H9 (cell line): ENCODE measurements at places on chromosomes 4 and X. TPM values are rescaled to one million over a fixed set of nuclear protein-coding genes. Genes with fewer than 3 reads are reported as not detected.

GRCh38 chr4:15882675-15883086 lies 55.9 kb downstream of the FGFBP1 start:
- H3K27ac ChIP-seq = no peak overlapping the region
- H3K4me1 ChIP-seq = no peaks in the 10 kb centered on the region
- no peaks in the 10 kb centered on the region for H3K27me3 ChIP-seq

GLOD5 gene
- not detected in 2 replicates for total RNA-seq

GRCh38 chr4:139266208-139266582 lies 13.8 kb downstream of the MGARP start:
- H3K4me3 ChIP-seq = no peak overlapping the region
- no peak for DNase-seq
- no peaks in the 10 kb centered on the region for H3K36me3 ChIP-seq

DNA sequence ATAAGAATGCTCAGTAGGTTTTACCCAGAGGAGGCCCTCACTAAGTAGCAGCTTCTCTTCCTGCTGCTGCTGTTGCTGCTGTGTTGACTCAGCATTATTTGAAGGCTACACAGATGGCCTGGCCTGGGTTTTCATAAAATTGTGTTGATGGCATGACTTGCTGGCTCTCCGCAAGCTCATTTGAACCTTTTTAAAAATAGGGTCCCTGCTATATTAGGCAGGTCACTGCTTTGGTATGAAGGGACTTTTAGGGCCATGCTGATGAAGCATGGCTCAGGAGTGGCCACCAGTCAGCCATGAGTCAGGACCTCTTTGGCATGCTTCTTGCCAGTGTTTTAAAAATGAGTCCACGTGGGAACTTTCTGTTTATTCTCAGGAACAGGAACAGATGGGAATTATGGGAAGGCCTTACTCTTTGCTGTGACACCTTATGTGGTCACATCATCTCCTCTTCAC lies 128.7 kb downstream of the MID1IP1 start:
- peaks cover 3% of the 10 kb centered on the region; the same call in 1 of the 2 replicates for H3K36me3 ChIP-seq
- no peak for DNase-seq
- H3K27ac ChIP-seq = no peak overlapping the region
- no peaks in the 10 kb centered on the region; the same call in 1 of the 2 replicates for H3K4me1 ChIP-seq
- H3K27me3 ChIP-seq = no peaks in the 10 kb centered on the region
- no peak overlapping the region for H3K4me3 ChIP-seq

PF4V1 gene
- total RNA-seq = not detected in 2 replicates

SLC6A14 gene
- not detected in 2 replicates for total RNA-seq

HTN3 gene
- not detected in 2 replicates for total RNA-seq

- H3K36me3 ChIP-seq = no peaks in the 10 kb centered on the region
- H3K27ac ChIP-seq = no peak overlapping the region
- H3K27me3 ChIP-seq = no peaks in the 10 kb centered on the region
- H3K4me1 ChIP-seq = no peaks in the 10 kb centered on the region
Observed at GRCh38 chrX:43643201-43643600, 12.9 kb upstream of the MAOA start.

- H3K36me3 ChIP-seq = no peaks in the 10 kb centered on the region
- no peak for DNase-seq
- H3K4me1 ChIP-seq = no peaks in the 10 kb centered on the region
- no peak overlapping the region for H3K4me3 ChIP-seq
- no peaks in the 10 kb centered on the region for H3K27me3 ChIP-seq
Observed at GRCh38 chr4:119835613-119835910, 207.0 kb upstream of the PDE5A start.

GRCh38 chrX:30570505-30570904 lies 7.1 kb downstream of the TASL start:
- H3K36me3 ChIP-seq = no peaks in the 10 kb centered on the region; the same call in 2 of the 3 replicates
- no peaks in the 10 kb centered on the region for H3K4me1 ChIP-seq
- no peak for DNase-seq
- H3K27ac ChIP-seq = no peak overlapping the region
- H3K27me3 ChIP-seq = no peaks in the 10 kb centered on the region

DNA sequence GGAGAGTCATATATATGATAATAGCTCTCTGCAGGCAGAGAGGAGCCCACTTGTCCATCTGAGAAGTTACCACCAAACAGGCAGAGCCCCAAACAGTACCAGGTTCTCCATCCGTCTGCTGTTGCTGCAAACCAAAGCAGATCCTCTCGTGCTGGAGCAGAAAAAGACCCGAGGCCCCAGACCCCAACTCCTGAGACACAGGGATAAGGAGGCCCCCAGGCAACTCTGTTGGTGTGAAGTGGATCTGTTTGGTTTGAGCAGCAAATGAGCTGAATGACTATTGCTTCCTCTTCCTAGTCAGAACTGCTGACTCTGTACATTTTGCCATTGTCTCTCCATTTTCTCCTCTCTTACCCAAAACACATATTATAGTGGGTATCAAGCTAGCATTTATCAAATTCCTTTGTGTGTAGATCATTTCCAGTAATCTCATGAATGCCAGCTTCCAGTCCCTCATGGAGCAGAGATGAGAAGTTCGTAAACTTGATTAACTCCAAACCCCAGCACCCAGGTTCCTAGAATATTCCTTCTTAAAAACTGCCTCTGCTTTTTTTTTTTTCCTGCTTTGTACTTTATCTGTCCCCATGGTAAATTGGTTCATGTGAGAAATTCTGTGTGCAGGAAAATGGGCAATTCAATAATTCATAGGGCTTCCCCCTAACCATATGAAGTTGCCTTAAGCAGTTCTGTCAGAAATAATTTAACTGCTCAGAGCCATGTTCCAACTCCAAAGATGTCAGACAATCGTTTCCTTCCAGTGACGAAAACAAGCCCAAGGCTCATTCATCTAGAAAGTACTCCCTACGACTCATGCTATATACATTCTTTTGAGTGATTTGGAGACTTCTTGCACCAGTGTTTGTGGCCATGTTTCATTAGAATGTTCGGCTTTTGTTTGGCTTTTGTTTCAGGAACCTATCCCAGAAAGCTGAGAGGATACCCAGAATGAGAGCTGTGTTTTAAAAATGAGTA lies 98.6 kb upstream of the ATXN3L start:
- H3K4me1 ChIP-seq = peaks cover 2% of the 10 kb centered on the region; the same call in 1 of the 2 replicates
- H3K4me3 ChIP-seq = no peak overlapping the region
- no peak overlapping the region for H3K27ac ChIP-seq
- no peaks in the 10 kb centered on the region for H3K27me3 ChIP-seq
- H3K36me3 ChIP-seq = peaks cover 3% of the 10 kb centered on the region

DNA sequence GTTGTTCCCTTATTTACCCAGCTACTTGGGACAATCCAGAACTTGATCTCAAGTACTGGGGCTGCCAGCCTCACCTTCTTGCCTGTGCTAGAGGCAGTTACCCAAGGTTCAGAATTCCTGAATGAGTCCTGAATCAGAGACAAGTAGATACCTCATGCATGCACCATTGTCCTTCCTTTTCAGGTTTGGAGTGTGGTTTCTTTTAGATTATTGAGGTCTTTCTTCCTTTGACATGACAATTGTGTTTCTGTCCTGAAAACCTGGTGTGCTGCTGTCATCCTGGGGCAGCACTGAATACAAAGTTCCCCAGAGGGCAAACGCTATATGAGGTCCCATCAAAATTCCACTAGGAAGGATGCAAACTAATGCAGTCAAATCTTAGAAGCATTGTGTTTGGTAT lies 3.5 kb downstream of the CXCL2 start:
- H3K36me3 ChIP-seq = no peaks in the 10 kb centered on the region
- no peak overlapping the region for H3K27ac ChIP-seq
- H3K4me3 ChIP-seq = no peak overlapping the region

NIPAL1 gene
- 13.1 and 16.9 TPM in 2 replicates for total RNA-seq

GSX2 gene
- not detected in 2 replicates for total RNA-seq

DNA sequence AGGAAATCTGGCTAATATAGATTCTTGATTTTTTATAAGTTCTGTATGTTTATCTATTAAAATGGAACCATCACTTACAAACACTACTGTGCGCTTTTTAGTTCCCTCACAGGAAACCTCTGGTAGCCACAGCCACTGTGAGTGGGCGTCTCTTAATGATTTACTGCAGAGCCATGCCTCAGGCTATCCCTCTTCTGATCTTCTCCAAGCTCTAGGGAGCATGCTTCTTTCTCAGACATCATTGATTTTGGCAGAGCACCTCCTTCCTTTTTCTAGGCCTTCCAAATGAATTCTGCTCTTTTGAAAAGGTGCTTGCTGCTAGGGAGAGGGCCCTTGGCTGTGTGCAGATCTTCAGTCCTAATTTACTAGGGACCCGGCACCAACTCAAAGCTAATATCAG lies 61.1 kb upstream of the STS start:
- peaks cover 3% of the 10 kb centered on the region; the same call in 2 of the 3 replicates for H3K36me3 ChIP-seq
- no peaks in the 10 kb centered on the region for H3K27me3 ChIP-seq
- no peak overlapping the region for H3K27ac ChIP-seq
- H3K4me1 ChIP-seq = peaks cover 2% of the 10 kb centered on the region
- DNase-seq = no peak
- H3K4me3 ChIP-seq = no peak overlapping the region

GRCh38 chr4:138555108-138555507 lies 313.0 kb upstream of the SLC7A11 start:
- H3K36me3 ChIP-seq = peaks cover 8% of the 10 kb centered on the region
- peaks cover 2% of the 10 kb centered on the region; the same call in 1 of the 2 replicates for H3K4me1 ChIP-seq
- H3K27ac ChIP-seq = no peak overlapping the region
- DNase-seq = no peak

POU3F4 gene
- 0.20 and 0.35 TPM in 2 replicates for total RNA-seq

DNA sequence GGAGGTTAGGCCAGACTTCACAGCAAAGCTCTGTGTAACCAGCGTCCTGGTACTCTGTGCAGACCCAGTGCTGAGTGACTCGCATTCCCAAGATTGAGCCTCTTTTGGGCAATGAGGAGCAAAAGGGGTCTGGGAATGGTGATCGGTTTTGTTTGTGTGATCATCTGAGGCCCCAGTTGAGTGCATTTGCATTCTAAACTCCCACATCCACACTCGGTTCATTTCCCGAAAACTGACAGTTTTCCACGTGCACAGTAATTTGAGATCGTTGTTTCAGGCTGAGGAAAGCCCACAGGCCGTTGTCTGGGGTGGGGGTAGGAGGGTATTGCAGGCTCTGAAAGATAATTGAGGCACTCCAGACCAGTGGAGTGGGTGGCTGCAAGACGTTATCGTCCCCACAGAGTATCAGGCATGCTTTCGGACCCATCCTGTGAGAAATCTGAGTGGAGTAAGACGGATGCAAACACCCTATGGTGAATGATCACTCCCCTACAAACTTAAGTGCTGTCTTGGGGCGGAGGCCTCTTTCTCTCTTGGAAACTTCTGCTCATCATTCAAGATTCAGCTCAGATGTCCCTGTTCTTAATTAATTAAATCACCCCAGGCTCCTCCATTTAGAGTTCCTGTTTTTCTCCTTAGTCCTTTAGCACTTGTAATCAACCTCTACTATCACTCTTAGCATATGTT lies 96.1 kb downstream of the AFF1 start:
- H3K4me1 ChIP-seq = peaks cover 8% of the 10 kb centered on the region; the same call in 1 of the 2 replicates
- no peaks in the 10 kb centered on the region for H3K27me3 ChIP-seq
- no peak for DNase-seq
- H3K36me3 ChIP-seq = no peaks in the 10 kb centered on the region

GRCh38 chr4:79025170-79025569 lies 85.9 kb upstream of the PAQR3 start:
- no peaks in the 10 kb centered on the region for H3K36me3 ChIP-seq
- no peak overlapping the region for H3K4me3 ChIP-seq
- DNase-seq = no peak
- H3K4me1 ChIP-seq = no peaks in the 10 kb centered on the region

DNA sequence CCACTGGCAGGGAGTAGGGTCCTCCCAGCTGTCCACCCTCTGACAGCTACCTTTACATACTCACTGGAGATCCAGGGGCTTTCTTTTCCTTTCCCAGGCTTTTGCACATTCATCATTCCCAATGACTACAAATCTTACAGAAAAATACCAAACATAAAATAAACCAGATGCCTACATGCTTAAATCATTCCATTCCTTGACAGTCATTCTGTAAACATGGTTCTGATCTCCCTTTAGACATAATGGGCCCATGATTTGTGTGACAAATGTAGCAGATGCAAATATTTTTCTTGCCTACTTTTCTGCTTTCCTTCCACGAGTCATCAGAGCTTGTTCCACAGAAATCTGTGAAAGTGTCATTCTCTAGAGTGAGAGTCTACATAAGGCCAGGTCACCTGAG lies 207.0 kb downstream of the IDS start:
- DNase-seq = no peak
- H3K4me1 ChIP-seq = no peaks in the 10 kb centered on the region
- H3K4me3 ChIP-seq = no peak overlapping the region
- H3K27ac ChIP-seq = no peak overlapping the region
- peaks cover 1% of the 10 kb centered on the region; the same call in 1 of the 3 replicates for H3K36me3 ChIP-seq

SSX4 gene
- 0.29 TPM in 1 of 2 replicates, not detected in the other for total RNA-seq

- no peaks in the 10 kb centered on the region for H3K27me3 ChIP-seq
- no peak overlapping the region for H3K4me3 ChIP-seq
Observed at GRCh38 chr4:117740736-117741135, 293.6 kb upstream of the NDST3 start.

SPANXD gene
- not detected in 2 replicates for total RNA-seq

- no peak for DNase-seq
- peaks cover 12% of the 10 kb centered on the region; the same call in 1 of the 2 replicates for H3K27me3 ChIP-seq
- no peak overlapping the region for H3K27ac ChIP-seq
Observed at GRCh38 chrX:2697306-2697705, 6.2 kb downstream of the CD99 start.

TCEAL9 gene
- total RNA-seq = 24.2 and 30.5 TPM in 2 replicates

DNA sequence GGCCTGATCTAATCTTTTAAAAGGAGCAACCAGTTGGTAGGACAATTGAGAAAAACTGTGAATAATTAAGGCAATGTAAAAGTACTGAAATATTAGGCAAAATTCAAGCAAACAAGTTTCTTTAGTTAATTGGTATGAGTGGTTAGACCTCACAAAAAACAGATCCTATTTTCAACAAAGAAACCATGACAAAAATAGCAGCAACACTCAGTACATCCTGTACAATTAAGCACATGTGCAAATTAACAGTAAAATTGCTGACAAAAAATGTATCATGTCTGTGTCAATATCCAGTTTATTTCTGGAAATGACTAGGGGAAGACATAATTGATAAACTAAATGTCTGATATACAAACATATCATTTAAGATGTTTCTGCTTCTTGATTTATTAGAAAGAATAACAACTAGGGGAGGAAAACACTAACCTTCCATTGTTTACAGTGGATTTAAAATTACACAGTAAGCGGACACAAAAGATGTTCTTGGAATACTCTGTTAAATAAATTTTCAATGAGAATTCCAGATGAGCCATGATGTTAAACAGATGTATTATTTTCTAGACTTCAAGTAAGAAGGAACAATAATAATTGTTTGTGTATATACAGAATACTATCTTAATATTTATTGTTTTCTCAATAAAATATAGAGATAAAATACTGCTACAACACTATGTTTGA lies 638.9 kb downstream of the SPRY1 start:
- no peak overlapping the region for H3K27ac ChIP-seq
- no peaks in the 10 kb centered on the region for H3K27me3 ChIP-seq
- no peak overlapping the region for H3K4me3 ChIP-seq
- H3K4me1 ChIP-seq = no peaks in the 10 kb centered on the region
- no peak for DNase-seq

FMR1NB gene
- not detected in 2 replicates for total RNA-seq

SLC9B1 gene
- total RNA-seq = 0.59 and 2.0 TPM in 2 replicates
